ENCODE measurements at places on chromosomes 6 and 20. TPM values are rescaled to one million over a fixed set of nuclear protein-coding genes. Genes with fewer than 3 reads are reported as not detected.

DNA sequence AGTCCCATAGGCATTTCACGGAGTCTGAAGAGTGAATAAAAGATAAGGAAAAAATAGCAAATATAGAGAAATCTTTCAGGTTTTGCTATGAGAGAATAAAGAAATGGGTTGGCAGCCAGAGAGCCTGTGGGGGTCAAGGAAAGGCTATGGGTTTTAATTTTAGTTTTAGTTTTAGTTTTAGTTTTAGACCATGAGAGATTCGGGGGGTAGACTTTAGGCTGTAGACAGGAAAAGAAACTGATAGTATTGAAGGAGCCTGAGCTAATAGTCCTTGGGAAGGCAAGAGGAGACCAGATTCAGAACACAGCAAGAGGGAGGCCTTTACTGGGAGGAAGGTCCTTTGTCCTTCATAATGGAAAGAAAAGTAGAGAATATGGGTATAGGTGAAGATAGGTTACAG, 19.3 kb downstream of the DOP1A start:
- no peak for DNase-seq

RGS17 gene
- total RNA-seq = 0.05 TPM

DNA sequence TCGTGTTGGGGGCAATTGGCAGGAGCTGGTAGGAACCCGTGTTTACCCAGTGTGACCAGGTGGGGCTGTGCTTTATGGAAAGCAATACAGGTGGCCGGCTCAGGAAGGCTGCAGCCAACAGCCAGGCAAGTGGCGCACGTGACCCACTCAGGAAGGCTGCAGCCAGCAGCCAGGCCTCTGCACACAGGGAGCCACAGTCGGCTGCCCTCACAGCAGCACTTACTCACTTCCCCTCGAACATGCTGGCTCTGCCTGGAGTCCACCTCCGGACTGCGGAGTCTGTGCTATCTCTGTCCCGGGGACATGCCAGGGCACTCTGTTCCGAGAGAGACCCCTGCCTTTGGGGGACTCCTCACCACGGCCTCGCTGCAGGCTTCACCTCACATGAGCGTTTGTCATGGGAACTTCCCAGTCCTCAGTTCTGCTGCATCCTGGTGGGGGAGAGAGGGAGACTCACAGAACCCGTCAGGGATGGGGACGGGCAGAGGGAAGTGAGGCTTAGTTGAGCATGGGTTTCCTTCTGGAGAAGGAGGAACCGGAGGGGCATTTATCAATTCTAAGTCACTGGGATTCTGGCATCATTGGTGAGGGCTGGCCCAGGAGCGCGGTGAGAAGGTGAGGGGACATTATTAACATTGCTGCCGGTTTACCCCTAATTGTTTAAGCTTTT, 76.8 kb downstream of the TTLL2 start:
- DNase-seq = no peak

C4A gene
- 96.3 TPM for total RNA-seq

GRCh38 chr20:5612581-5613301, 137.5 kb upstream of the SHLD1 start:
- no peak for DNase-seq

DNA sequence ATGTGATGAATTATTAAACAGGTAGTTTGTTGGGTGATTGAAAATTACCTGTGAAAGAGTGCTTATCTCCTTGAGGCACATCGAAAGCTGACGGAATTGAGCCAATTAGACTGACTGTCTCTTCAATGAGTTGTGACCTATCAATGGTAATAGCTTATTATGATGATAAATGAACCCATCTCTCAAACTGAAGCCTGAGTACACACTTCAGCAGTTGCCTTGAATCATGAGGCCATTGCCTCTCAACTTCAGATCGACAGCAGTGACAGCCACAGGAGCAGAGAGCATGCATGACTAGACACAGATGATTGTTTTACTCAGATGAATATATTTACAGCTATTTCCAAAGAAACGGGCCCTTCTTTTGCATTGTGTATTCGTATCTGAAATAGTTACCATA, 323.9 kb downstream of the LAMA2 start:
- DNase-seq = no peak

MRAP2 gene
- not detected for total RNA-seq

- no peak for DNase-seq
Measured at GRCh38 chr6:168712993-168713392, 272.0 kb downstream of the SMOC2 start.
